ENCODE measurements at places on chromosomes 11 and 22.

DNA sequence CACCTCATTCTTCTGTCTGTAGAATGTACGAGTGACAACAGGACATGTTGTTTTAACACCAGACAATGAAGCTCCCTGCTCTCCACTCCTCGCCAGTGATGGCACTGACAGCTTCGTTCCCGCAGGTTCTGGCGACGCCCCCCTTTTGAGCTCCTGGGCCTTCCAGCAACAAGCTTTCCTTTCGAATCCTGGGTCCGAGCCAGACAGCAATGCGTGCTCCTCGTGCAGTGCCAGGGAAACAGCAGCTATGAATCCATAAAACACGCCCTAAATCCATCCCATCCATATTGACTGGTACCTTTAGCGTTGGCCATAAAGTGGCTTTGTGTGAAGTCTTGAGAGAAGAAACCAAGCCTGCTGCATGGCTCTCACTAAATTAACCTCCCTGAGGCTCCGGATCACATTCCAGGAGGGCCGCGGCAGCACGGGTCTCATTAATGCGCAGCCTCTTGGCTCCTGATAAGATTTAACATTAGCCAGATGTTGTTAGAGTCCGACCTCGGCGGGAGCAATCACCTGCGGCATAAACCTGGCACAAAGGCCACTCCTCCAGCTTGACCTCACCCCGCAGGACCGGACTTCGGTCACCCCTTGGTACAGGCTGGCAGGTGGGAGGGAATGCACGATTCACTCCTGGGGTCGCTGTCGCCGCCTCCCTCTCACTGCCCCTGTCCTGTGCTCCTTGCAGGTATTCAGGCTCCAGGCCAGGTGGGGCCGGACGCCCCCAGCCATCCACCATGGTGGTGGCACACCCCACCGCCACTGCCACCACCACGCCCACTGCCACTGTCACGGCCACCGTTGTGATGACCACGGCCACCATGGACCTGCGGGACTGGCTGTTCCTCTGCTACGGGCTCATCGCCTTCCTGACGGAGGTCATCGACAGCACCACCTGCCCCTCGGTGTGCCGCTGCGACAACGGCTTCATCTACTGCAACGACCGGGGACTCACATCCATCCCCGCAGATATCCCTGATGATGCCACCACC is 50.1 kb downstream of the MACROD1 start:
- no peak for DNase-seq

GRCh38 chr11:27039873-27040272 is 742 bp upstream of the BBOX1 start:
- no peak for DNase-seq

GRCh38 chr22:44260216-44261035 is 52.3 kb downstream of the SHISAL1 start:
- DNase-seq: no peak

GRCh38 chr11:28983780-28984179 is 875.6 kb downstream of the METTL15 start:
- DNase-seq: no peak

GRCh38 chr11:7353100-7353499 is 101.4 kb downstream of the SYT9 start:
- no peak for DNase-seq

GRCh38 chr11:60594998-60595642 is 79.9 kb downstream of the MS4A13 start:
- no peak for DNase-seq

- peak; percentile 42 for DNase-seq
Observed at GRCh38 chr11:44538375-44539054, 26.9 kb upstream of the CD82 start.

GRCh38 chr11:122676638-122677037 is 21.1 kb downstream of the UBASH3B start:
- DNase-seq: no peak

DNA sequence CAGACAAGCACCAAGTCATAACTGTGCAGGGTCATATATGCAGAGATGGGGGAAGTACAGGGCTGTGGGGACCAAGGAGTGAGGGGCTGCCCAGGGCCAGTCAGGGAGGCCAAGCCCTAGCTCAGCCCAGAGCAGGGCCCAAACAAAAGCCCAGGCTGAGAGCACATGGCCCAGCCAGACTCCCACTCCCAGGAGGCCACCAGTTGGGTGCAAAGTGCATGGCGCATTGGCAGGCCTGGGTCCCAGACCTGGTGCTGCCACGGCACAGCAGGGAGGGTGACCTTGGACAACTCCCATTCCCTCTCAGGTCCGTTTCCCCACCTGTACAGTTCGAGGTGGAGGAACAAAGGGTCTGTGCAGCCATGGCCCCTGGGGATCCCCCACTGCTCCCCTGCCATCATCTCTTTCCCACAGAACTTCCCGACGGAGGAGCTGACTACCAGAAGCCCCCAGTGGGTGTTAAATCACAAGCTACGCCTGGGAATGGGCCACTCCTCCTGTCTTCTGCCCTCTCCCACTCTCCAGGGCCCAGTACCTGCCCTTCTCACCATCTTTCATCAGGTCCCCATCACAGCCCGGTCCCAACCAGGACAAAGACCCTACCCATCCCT is 608 bp downstream of the NIPSNAP1 start:
- DNase-seq: no peak

DNA sequence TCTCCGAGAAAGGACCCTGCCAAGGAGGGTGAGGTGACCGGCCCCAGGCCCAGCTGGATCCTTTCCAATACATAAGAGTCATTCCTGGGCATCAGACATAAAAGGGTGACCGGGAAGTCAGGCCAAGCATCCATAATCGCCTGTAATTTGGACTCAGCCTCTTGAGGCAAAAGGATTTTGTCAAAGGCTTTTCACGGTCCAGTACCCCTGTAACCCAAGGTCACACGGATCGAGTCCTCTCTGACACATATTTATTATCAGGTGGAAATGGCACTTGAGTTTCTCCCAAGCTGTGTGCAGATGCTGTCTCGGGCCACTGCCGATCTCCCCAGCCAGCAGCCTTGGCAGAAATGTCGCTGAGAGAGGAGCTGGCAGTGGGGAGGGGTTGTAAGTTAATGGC is 556.5 kb downstream of the MN1 start:
- DNase-seq: no peak

- no peak for DNase-seq
Observed at GRCh38 chr22:23233752-23234408, 53.6 kb downstream of the BCR start.

DNA sequence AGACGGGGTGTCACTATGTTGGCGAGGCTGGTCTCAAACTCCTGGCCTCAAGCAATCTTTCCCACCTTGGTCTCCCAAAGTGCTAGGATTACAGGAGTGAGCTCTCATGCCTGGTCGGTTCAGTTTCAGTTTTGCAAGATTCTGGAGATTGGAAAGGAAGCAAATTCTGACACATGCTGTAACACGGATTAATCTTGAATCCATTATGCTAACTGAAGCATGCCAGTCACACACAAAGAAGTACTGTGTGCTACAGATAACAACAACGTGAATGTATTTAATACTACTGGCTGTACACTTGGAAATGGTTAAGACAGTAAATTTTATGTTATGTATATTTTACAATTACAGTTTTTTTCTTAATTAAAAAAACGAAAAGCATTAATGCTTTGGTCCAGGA is 107.6 kb downstream of the MED15 start:
- DNase-seq: no peak

DNA sequence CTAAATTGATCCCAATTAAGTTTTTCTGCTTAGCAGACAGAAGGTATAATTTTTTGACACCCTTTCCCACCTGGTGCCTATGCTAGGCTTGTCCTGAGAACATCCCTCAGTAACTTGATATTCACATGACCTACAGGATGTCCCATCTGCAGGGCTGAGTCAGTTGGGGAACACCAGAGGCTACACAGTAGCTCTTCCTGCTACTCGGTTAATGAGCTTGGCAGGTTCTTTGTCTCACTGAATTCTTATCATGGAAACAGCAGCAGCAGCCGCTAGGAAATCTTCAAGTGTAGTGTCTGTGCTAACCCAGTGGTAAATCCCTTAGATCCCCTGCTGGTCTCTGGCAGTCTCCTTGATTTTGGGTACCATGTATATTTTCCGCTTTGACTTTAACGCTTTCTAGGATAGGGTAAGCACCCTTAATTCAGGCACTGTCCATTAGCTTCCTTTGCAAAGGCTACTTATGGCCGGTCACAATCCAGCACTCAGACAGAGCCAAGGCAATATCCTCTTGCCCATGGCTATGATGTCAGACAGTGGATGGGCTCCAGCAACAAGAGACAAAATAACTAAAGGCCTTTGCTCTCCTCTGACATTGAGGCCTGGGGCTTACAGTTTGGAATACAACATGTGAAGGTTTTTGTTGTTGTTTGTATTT is 8.5 kb downstream of the MRPL16 start:
- no peak for DNase-seq

- DNase-seq: no peak
Observed at GRCh38 chr11:16604794-16605388, 133.6 kb upstream of the C11orf58 start.

GRCh38 chr11:12411806-12412727 is 34.7 kb downstream of the PARVA start:
- DNase-seq: peak; percentile 31

- no peak for DNase-seq
Observed at GRCh38 chr11:17179970-17180369, 27.8 kb downstream of the PIK3C2A start.
